ENCODE measurements at places on chromosomes 7 and 10.

DNA sequence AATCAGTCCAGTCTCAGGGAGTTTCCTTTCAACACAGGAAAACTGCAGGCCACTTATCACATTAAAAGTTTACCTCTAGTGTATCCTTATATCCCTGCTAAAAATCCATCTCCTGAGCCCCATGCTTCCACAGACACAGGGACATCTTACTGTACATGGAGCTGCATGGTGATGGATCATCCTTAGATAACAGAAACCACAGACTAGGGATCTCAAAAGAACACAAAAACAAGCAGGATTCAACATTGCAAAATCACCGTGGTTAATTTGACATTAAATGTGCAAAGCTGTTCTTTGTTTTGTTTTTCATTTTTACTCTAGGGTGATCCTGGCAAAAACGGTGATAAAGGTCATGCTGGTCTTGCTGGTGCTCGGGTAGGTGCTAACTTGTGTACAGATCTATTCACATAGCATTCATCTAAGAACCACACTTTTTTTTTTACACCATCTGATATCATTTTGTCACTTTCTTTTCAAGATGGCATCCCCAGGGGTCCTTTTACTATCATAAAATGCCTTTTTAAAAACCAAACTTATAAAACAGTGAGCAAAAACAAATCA, 18.1 kb downstream of the COL1A2 start:
- DNase-seq: no peak

DNA sequence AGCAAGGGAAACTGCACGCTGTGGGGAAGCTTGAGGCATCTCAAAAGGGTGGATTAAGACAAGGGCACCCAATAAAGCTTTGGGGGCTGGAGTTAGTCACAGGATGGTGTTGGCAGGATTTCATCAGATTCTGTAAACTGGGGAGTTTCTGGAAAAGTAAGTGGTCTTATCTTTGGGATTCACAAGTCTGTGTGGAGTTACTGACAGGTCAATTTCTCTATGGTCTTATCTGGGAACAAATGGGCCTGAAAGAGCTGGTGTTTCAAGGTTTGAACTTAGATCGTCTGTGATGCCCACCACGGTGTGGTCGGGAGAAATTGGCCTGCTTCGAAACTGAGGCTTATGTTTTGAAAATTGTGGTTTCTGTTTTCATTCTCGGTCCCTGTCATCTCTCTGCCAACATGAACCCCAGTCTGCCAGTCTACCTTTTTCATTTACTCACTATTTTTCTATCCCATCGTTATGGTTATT, 23.8 kb upstream of the AOAH start:
- DNase-seq: no peak

GRCh38 chr7:24229481-24230226, 54.3 kb upstream of the NPY start:
- no peak for DNase-seq

DNA sequence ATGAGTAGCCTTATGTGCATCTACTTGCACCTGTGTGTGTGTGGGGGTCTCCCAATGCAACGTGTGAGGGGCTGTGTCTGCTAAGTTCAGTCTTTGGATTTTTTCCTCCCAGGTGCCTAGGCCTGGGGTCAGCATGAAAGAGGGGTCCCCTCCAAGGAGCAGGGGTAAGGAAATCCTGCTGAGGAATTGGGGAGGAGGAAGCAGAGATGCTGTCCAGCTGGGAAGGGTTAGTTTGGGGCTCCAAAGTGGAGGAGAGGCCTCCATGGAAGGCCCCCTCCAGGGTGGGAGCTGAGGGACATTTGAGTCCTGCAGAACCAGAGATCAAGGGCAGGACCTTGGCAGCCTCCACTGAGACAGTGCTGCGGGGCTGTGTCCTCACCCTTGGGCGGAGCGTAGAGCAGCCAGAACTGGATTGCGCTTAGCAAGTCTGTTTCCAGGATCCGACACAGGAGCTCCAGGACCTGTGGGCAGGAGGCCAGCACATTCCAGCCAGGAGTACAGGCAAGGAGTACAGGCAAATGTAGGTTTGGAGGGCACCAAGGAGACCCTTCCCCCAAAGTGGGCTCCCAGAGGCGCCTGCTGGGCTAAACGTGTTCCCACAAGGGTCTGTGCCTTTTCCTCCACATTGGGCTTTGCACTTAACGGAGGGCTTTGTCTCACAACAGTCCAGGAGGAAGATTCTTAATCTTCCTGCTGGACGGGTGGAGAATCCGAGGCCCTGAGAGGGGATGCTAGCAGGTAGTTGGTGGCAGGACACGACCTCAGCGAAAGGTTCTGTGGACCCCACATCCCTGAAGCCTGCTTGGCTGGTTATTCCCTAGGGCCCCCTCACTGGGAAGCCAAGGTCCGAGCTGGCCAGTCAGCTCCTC, 10.1 kb downstream of the TBATA start:
- DNase-seq: no peak

DNA sequence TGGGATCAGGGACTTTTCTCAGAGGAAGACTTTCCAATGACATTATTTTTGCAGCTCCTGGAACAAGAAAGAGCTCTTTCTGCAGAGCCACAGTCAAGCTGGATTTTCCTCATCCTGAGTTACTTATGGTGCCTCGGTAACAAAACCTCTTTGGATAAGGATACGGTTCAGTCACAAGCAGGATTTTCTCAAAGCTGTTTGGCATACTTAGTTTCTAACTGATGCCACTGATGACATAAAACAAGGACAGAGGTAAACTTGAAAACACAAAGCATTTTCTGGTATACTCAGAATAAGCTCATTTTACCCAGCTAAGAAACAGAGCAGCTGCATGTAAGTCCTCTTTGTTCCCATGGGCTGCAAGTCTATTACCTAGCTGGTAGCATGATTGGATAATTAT, 340.9 kb upstream of the MEOX2 start:
- no peak for DNase-seq

DNA sequence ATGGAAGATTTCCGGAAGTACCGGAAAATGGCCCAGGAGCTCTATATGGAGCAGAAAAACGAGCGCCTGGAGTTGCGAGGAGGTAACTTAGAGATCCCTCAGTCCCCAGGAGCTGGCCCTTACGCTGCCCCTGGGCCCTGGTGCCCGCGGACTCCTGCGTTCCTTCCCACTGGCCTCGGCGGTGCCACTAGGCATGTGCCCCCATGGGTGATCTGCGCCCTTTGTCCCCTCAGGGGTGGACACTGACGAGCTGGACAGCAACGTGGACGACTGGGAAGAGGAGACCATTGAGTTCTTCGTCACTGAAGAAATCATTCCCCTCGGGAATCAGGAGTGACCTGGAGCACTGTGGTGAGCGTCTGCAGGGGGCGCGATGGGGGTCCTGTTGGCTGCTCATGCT, 24.2 kb upstream of the CHST12 start:
- no peak for DNase-seq

GRCh38 chr10:580778-581177, 108.7 kb downstream of the DIP2C start:
- no peak for DNase-seq

DNA sequence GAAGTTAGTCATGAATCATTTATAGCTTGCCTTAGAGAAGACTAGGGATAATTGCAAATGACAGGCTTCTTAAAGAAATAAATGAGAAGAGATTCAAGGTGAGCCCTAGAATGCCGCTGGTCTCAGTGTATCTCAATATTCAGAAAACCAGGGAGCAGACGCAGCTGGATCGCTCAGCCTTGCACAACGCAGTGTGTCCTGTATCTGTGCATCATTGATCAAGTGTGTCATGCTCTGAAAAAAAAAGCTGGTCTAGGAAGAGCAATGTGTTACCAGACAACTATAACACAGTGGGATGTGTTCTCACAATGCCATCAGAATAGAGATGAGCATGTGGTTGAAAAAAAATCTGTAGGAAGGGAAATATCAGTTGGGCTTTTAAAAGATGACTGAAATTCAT, 230.1 kb downstream of the CALN1 start:
- no peak for DNase-seq

- no peak for DNase-seq
Measured at GRCh38 chr7:47411901-47412300, 170.0 kb downstream of the TNS3 start.

GRCh38 chr10:86979977-86980448, 11.7 kb downstream of the ADIRF start:
- no peak for DNase-seq

- DNase-seq: no peak
Measured at GRCh38 chr10:127964621-127965020, 57.7 kb downstream of the PTPRE start.

DNA sequence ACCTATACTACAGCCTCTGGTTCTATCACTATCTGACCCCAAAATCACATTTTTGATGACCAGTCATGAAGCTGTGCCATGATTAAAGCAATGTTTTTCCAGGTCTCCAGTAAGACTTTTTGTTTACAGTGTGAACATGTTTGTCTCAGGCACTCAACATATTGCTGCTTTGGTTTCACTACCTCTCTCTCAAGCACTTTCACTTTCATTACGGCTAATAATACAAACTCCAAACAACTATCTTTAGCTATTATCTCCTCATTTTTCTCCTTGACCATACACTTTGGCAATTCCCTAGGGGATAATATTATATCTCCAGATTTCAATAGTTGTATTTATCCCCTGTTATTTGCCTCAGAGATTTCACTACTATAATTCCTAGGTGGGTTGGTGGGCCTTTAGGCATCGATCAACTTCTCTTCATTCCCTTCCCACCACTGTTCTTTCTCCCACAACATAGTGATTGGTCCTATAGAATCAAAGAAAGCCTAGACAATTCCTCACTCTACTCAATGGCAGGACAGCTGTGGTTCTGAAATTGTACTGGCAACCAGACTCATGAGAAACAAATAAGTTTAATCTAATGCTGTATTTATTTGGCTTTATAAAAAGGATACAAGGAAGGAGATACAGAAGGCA, 261.4 kb upstream of the ZWINT start:
- DNase-seq: no peak

GRCh38 chr7:123533553-123533917, 860 bp downstream of the IQUB start:
- no peak for DNase-seq

DNA sequence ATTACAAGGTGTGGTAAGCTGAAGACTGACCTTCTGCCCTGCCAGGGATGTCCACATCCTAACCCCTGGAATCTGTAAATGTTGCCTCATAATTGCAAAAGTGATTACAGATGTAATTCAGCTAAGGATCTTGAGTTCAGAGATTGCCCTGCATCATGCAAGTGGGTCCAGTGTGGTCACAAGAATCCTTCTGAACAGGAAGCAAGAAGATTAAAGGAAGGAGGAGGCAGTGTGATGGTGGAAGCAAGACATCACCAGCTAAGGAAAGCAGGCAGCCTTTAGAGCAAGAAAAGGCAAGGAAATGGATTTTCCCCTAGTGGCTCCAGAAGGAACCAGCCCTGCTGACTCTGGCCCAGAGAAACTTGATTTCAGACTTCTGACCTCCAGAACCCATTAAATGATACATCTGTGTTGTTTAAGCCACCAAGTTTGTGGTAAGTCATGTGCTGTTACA, 78.1 kb downstream of the USP6NL start:
- DNase-seq: no peak

DNA sequence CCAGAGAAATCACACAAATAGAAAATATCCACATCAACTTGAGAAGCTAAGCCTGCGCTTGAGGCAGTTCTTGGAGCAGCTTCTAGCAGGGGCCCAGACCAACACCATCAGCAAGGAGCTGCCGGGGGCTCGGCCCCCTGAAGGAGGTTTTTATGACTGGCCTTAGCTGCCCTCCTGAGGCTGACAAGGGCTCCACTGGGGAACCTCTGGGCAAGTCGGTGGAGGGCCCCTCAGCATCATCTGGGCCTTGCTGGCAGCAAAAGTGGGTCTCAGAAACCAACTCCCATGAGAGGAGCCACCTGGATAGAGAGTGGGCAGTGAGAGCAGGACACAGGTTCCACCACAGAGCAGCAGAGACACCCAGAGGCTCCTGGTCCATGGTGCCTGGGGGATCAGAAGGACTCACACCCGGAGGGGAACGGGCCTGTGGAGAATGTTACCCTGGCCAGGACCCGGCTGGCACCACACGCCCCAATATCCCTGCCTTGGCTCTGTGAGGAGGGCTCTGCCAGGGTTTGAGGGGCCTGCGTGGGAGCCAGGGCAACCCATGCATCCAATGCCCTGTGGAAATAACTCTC, 55.9 kb downstream of the NEUROG3 start:
- DNase-seq: no peak

DNA sequence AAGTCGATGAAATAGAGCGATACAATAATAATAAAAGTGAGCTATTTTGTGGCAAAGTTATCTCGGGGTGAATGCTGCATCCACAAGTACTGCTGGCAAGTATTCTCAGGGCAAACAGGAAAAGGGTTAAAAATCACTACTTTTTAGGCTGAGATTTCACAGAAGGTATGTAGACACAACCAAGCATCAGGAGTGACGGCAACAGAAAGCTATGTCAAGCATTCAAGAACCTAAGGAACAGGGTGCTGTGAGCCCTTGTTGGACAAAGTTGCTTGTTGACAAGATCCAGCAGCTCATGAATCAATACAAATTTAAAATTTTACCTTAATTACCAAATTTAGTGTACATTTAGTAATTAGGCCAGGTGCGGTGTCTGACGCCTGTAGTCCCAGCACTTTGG, 41.2 kb upstream of the C1QL3 start:
- no peak for DNase-seq

GRCh38 chr7:41732436-41732785, 29.5 kb upstream of the INHBA start:
- DNase-seq: no peak

DNA sequence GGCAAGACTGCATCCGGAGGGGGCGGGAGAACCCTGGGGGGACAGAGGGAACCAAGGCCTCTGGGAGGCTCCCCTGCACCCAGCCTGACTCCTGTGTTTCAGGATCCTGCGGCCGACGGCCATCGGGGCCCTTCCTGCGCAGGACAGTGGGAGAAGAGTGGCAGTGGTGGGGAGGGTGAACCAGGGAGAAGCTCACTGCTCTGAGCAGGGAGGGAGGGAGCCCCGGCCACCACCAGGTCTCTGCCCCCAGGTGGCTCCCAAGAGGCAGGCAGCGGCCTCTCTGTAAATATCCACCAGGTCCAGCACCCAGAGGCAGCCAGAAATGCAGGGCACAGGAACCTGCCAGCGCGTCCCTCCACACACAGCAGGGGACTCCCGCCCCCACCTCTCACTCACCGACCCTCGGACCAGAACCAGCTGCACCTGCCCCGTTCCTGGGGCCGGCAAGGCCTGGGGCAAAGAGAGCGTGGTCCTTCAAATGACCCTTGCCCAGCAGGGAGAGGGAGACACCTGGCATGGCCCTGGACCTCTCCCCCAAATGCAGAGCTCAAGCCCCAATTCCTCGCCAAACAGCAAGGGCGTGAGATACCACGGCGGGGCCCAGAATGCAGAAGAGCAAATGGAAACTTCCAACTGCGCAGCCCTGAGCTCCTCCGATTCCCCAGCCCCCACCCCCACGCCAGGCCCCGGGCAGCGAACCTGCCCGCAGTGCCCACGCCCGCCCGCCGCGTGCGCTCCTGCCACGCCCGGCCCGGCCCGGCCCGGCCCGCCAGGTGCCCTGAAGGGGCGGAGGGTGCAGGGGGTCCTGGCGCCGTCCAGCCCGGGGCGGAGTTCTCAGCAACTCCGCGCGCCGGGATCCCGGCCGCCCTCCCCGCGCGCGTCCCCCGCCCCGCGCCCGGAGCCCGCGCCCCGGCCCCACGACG, 805 bp downstream of the RASGEF1A start:
- peak; percentile 25 for DNase-seq

Data from stimulated activated CD4-positive, alpha-beta T cell treated with anti-CD3 and anti-CD28 coated beads, Interleukin-15, amount 100 ng/mL, for 48 hours (primary cell).